ENCODE measurements at places on chromosomes 1 and 21.

- no peak for DNase-seq
Measured at GRCh38 chr1:156508205-156508954, 7.8 kb upstream of the MEF2D start.

GRCh38 chr21:42107177-42107880 lies 36.2 kb downstream of the UMODL1 start:
- no peak for DNase-seq

GRCh38 chr1:168095476-168095875 lies 41.3 kb downstream of the GPR161 start:
- DNase-seq = no peak

DNA sequence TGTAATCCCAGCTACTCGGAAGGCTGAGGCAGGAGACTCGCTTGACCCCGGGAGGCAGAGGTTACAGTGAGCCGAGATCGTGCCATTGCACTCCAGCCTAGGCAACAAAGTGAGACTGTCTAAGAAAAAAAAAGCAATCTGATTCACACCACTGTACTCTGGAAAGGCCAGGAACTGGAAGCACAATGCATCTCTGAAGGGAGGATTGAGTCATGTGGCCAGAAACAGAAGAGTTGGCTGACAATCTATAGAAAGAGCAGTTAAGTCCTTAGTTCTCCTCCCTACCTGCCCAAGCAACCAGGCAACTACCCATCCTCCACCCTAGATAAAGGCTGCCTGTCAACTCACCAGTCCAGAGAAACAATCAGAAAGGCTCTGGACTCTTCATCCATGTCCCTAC lies 45.9 kb downstream of the PIK3R3 start:
- DNase-seq = no peak

DNA sequence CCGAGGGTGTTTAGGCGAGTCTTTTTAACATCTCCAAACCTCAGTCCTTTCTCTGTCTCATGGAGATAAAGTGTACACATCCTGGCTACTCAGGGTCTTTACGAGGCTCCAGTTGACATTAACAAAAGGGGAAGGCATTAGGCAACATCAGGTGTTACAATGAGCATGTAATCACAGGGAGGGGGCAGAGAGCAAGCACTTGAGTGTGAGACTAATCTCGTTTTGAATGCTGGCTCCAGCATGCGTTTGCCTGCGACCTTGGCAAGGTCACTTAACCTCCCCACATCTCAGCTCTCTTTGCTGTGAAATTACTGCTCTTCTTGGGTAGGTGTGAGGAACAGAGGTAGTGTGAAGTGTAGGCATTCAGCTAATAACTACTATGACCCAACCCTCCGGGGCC lies 3.1 kb downstream of the TNNT2 start:
- DNase-seq = no peak
